ENCODE measurements at places on chromosomes 3 and 15.

DNA sequence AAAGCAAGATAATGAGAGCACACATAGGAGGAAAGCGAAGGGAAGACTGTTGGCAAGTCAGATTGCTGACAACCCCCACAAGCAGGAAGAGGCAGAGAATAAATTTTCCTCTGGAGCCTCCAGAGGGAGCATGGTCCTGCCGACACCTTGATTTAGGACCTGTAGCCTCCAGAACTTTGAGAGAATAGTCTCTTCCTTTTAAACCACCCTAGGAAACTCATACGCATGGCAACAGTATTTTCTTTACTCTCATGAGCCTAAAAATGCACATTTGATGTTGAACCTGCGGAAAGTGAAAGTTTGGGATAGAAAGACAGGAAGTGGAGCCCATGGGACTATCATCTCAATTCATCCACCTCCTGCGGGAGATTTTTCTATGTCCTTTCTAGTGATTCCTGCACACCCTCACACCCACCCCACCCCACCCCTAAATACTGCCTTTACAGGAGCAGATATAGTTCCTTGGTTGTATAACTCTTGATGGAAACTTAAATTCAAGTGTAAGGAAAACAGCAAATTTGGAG lies 116.7 kb upstream of the LPP start:
- peak; percentile 53 for DNase-seq

DNA sequence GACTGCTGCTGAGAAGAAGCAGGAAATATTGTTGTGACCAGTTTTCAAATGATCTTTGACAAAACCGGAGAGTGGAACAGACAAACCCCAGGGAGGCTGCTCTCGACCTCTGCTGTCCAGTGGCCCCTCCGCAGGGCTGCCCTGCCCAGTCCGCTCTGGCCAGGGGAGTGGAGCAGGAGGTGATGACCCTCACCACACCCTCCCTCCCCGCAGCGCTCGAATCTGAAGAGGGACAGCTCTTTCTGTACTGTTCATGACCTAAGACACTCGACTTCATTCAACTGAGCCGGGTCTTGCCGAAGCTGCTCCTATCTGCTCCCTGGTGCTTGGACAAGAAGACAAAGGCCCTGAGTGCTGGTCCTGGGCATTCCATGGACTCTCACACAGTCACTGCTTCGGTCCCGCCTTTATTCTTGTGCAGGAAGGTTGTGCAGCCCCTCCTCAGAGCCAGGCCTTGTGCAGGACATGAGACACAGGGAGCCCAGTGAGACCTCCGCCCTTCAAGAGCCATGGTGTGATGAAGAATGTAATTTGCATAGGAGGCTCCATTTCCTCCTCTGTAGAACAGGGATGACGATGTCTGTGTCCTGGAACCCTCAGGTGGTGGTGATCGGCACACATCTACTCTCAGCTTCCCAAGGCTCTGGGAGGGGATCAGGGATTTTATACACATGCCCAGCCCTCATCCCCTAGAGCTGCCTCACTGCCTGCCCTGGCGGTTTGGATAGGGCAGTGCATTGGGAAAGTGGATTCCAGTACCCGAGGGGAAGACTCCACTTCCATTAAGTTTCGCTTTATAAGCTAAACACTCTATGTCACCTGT lies 97.1 kb upstream of the PRR20G start:
- DNase-seq: no peak

DNA sequence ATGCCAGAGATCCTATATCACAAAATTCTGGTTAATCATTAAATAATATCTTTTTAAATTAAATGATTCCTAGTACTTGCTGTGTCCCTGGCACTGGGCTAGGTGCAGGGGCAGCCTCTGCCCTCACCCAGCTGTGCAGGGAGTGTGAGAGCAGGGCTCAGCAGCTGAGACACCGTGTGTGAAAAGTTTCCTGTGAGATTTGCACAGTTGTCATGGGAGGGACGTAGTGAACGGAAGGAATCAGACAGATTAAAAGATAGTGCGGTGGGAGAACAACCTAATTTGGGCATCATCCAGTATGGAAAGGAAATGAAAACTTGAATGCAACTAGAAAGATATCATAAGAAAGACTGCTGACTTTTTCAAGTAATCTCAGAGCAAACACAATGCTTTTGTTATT lies 204.1 kb downstream of the SSR3 start:
- DNase-seq: no peak

DNA sequence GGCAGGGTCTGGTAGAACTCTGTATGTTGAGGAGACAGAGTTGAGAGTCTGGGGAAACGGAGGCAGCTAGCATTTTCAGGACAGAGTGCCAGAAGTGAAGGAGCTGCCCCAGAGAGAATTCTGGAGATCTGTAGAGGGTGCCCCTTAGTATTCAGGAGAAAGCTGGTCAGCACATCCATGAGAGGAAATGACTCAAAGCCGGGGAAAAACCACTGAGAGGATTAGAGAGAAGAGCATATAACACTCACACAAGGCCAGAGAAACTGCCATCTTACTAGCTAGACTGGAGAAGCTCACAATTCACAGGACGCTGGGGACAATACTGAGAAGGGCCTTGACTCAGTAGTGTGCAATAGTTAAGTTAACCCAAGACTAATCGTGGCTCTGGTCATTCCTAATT lies 75.7 kb upstream of the DPPA4 start:
- DNase-seq: no peak

DNA sequence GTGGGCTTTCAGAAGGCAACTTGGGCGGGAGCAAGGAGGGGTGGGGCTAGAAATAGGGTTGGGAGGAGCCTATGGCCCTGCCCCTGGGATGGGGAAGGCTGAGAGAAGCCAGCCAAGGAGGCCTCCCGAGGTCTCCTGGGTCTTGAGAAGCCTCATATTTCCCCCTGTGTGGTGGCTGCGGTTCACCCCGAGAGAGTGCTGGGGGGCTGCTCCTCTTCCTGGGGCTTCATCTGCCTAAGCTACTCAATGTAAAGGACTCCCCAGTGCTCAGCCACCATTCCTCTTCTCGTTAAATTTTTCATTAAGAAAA lies 174.3 kb downstream of the SMAD6 start:
- no peak for DNase-seq

GRCh38 chr3:189103208-189103607 lies 68.6 kb upstream of the TPRG1 start:
- DNase-seq: peak; percentile 28

- peak; percentile 87 for DNase-seq
These were observed 24.3 kb upstream of the CP start for GRCh38 chr3:149245738-149246451.

- no peak for DNase-seq
These were observed 734.2 kb downstream of the MCTP2 start for GRCh38 chr15:94965593-94965992.

GRCh38 chr3:194340757-194341400 lies 10.2 kb downstream of the CPN2 start:
- no peak for DNase-seq

GRCh38 chr3:146896711-146897110 lies 291.6 kb upstream of the PLSCR5 start:
- DNase-seq: no peak

GRCh38 chr15:25838191-25838870 lies 24.8 kb downstream of the ATP10A start:
- no peak for DNase-seq

- peak; percentile 75 for DNase-seq
These were observed 54.5 kb upstream of the UBE2E1 start for GRCh38 chr3:23751212-23751723.

DNA sequence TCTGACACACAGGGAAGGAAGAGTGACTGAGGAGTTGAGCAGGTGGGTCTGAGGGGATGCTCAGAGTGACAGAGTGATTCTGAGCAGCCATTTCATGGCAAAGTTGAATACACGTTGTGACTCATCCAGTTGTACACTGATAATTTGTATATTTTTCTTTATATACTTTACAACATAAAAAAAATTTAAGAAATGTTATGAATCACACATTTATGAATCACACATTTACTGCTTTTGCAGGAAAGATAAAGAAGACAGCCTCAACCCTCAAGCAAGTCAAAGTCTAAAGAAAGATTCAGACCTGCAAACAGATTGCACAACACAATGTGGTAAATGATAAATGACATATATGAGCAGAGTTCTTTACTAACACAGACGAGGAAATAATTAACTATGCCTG lies 21.0 kb upstream of the CHMP2B start:
- peak; percentile 85 for DNase-seq

DNA sequence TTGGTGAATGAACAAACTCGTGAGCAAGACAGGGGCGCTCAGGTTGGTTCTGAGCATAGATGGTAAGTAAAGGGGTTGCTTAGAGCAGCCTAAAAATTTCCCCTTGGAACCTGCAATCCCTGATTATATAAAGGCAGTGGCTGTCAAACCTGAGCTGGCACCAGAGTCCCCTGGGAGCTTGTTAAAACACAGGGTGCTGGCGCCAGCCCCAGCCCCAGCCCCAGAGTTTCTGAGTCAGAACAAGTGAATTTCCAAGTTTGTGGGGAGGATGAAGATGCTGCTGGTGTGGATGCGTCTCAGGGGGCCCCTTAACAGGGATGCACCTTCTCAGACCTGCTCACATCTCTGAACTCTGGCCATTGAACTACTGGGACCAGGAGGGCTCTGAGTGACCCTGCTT lies 48.2 kb downstream of the FEM1B start:
- DNase-seq: peak; percentile 60

GRCh38 chr3:183275937-183276336 lies 22.9 kb downstream of the B3GNT5 start:
- no peak for DNase-seq

- peak; percentile 57 for DNase-seq
These were observed 31.9 kb upstream of the WNT5A start for GRCh38 chr3:55519019-55519418.

DNA sequence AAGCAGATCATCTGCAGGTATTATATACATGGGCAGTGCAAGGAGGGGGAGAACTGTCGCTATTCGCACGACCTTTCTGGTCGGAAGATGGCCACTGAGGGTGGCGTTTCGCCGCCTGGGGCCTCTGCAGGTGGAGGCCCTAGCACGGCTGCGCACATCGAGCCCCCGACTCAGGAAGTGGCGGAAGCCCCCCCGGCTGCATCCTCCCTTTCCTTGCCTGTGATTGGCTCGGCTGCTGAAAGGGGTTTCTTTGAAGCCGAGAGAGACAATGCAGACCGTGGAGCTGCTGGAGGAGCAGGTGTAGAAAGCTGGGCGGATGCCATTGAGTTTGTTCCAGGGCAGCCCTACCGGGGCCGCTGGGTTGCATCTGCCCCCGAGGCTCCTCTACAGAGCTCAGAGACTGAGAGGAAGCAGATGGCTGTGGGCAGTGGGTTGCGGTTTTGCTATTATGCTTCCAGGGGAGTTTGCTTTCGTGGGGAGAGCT lies 639 bp downstream of the MKRN3 start:
- no peak for DNase-seq

- no peak for DNase-seq
These were observed 95.1 kb upstream of the UMPS start for GRCh38 chr3:124635169-124635539.

GRCh38 chr15:60589253-60589652 lies 110.3 kb upstream of the ICE2 start:
- no peak for DNase-seq

DNA sequence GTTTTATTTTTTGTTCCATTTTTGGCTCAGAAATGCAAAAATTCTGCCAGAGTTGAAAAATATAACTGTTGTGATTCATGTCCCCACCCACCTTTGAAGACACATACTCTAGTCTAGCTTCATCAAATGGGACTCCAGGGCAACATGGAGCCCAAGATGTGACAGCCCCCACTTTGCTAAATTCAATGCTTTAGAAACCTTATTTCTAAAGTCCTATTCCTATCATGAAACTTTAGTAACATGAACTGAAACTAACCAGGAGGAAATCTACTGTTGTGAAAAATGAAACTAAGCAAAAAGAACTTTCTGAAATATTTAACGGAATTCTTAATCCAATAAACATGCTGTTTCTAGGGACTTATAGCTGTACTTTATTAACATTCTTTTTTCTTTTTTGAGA lies 20.3 kb downstream of the UBP1 start:
- no peak for DNase-seq

DNA sequence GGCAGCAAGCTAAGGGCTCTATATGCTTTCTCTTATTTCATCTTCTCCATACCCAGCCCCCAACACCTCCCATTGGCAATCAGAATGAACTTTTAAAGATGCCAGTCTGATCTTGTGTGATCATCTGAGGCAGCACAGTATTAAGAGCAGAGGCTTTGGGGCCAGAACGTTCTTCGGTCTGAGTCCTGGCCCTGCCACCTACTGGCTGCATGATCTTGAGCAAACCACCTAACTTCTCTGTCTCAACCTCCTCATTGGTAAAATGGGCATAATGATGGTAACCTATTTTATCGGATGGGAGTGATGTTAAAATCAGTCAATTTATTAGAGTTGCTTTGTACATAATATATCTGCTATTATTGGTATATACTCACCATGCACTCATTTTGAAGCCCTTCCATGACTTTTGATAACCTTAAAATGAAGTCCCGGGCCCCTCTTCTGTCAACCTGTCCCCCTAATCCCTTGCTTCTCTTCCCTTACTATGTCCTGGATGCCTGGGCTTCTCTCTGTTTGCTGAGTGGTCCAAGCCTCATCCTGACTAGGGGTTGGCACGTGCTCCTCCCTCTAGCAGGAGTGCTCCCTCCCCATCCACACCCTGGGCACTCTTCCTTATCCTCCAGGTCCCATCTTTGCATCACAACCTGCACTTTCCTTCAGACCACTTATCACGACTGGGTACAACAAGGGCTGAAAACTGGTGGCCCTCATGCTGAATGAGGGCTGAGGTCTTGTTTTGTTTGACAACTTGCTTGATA lies 6.3 kb downstream of the EFCAB12 start:
- DNase-seq: no peak

DNA sequence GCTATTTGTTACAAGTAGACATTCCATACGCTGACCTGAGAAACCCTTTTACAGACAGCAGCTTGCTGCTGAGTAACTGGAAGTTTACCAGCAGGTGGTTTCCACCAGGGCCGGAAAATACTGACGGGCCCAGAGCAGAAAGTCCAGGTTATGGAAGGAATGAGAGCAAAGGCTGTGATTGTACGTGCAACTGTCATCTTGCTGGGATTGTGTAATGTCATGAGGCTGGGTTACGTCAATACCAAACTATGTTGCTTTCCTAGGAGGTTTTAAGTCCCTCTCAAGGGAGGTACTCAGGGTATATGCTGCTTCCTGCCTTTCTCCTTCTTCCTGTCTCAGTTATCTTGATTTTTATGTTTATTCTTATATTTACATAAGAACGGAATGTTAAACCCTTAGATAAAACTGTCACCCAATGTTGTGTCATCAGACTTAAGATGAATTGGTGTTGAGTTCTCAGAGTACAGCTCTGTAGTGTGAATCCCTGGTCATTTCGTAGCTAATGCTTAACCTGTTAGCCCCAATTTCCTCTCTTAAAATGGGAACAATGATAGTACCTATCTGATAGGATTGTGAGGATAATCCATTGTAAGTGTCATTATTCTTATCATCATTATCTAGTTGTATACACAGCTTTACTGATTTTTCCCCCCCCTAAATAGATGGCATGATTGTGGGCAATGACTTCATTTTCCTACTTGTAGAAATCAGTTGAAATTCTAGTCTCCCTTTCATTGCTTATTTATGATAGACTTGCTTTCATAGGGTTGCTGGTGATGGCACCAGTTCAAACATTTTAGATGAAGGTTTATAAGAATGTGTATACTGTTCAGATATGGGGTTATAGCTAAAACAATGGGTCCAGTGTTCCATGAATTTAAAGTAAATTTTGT lies 101.4 kb downstream of the FNDC3B start:
- DNase-seq: peak; percentile 97

GRCh38 chr3:166388321-166388720 lies 551.1 kb upstream of the BCHE start:
- DNase-seq: no peak

GRCh38 chr3:72427624-72428023 lies 420.6 kb downstream of the SHQ1 start:
- DNase-seq: no peak
